ENCODE measurements at places on chromosomes 4 and X.
A peak's percentile ranks its signal among the peaks of the same experiment; 100 is the strongest.

GRCh38 chr4:122661176-122662160 lies 40.6 kb upstream of the IL21 start:
- DNase-seq, result no peak

- DNase-seq, result peak; percentile 21
Measured at GRCh38 chr4:675036-675882, 917 bp downstream of the MYL5 start.

- DNase-seq, result peak; percentile 37
Measured at GRCh38 chr4:102344520-102344953, 745 bp downstream of the SLC39A8 start.

DNA sequence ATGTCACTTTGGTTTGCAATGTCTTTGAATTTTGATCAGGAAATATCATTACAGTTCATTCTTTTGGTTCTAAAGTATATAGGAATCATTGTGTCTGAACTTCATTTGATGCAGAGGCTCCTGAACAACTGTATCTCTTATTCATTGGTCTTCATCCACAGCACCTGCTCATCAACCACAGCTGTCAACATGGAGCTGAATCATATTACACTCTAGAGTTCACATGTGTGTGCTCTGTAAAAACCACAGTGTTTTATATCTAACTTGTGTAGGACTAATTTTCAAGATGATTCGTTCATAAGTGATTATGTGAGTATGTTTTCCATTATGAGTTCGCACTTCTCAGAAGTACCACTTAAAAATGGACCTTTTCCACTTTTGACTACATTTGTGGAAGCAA lies 643.3 kb upstream of the FAM241A start:
- DNase-seq, result no peak

DNA sequence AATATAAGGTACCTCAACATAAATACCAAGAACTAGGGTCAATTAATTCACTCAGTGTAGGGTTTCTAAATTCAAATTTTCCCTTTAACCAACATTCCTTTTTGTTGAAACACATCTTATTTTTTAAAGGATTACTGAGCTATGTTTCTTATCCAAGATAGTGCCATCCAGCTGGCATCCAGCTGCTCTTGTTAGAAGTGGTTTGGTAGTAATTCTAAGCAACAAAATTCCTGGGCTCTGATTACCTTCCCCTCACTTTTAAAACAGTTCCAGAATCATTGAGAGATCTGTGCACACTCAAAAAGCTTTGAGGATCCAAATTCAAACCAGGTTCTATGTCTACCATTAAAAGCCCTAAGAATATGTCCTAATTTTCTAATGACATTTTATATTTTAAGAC lies 583.7 kb downstream of the TRIML1 start:
- DNase-seq, result peak; percentile 14

GRCh38 chr4:82782626-82783345 lies 15.8 kb downstream of the SCD5 start:
- DNase-seq, result no peak

DNA sequence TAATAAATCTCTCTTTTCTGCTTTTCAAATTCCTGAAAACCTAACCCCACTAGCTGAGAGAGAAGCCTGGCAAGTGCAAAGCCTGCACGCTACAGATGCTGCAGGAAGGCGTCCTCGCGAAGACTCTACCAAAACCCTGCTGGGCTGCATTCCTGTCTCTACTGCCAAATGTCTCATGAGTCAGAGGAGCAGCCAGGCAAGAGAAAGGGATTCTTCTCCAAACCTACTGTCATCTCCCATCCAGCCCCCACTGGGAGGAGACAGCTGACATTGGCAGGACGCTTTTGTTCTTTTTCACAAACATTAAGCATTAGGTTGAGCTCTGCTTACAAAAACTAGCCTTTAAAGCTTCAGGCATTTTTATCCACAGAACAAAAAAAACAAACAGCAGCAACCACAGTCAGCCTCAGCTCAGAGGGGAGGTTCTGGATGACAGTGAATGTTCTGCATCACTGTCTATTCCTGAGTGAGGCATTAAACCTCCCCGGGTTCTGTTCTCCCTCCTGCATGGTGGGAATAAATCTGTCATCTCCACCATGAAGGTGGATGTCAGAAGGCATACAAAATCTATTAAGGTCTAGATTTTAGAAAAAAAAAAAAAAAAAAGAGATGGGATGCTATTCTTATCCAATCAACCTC lies 18.0 kb downstream of the CRMP1 start:
- DNase-seq, result peak; percentile 77

DNA sequence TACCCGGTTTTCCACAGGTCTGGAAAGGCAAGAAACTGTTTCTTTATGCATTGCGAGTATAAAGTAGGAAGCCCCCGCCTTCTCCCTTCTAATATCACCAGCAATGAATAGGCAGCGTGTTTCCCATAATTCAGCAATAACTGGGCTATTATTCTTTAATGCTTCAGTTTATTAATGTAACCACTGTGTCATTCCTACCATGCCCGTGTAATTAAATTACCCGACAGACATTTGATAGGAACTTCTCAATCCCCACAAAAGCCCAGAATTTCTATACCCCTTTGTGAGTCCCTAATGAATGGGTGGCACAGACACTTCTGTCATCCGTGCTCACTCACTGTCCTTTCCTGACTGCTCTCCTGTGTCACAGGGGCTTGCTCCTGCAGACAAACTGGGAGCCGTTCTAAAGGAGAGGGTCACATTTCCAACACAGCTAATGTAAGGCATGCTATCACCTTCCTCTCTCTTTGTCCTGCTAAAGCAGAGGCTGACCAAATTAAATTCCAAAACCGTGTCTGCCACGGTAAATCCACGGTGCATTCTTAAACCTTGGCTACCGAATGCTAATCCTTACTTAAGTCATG lies 108.5 kb upstream of the MID1 start:
- no peak for DNase-seq

DNA sequence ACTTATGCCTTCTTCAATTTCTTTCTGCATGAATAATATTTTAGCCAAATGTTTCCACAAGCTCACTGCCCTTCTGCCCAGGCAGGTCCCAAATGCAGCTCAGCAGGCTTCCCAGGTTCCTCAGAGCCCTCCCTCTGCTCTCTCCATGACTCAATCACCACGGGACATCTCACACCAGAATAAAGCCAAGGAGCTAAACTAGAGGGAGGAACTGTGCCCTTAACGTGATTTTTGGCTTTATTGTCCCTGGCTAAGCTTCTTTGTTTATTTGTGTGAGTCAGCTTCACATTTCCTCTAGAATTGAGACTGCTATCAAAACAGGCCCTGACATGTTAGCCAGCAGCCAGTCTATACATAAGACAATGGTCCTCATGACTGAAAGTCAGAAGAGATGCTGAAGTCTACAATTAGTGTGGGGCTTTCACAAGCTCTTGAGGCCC lies 186.4 kb upstream of the GALNT7 start:
- peak; percentile 67 for DNase-seq

- DNase-seq, result no peak
Measured at GRCh38 chr4:23034731-23035130, 342.0 kb downstream of the GBA3 start.

GRCh38 chrX:15675490-15675921 lies 10.9 kb upstream of the CLTRN start:
- DNase-seq, result peak; percentile 85

DNA sequence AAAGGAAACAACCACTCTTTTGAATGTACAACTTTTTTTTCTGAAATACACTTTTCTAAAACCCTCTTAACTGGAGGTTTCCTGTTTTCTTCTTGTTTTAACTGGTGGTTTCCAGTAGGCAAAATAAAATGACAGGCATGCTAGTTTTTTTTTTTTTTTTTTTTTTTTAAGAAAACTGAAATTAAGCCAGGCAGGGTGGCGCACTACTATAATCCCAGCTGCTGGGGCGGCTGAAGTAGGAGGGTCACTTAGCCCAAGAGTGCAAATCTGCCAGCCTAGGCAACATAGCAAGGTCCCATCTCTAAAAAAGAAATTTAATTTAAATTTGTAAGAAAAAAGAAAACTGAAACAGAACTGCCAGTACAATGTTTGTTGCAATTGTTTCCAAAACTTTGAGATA lies 44.0 kb downstream of the TMEM144 start:
- DNase-seq, result no peak

- no peak for DNase-seq
Measured at GRCh38 chrX:109440475-109440874, 41.4 kb downstream of the GUCY2F start.

- no peak for DNase-seq
Measured at GRCh38 chr4:99529228-99529627, 18.4 kb downstream of the C4orf17 start.

DNA sequence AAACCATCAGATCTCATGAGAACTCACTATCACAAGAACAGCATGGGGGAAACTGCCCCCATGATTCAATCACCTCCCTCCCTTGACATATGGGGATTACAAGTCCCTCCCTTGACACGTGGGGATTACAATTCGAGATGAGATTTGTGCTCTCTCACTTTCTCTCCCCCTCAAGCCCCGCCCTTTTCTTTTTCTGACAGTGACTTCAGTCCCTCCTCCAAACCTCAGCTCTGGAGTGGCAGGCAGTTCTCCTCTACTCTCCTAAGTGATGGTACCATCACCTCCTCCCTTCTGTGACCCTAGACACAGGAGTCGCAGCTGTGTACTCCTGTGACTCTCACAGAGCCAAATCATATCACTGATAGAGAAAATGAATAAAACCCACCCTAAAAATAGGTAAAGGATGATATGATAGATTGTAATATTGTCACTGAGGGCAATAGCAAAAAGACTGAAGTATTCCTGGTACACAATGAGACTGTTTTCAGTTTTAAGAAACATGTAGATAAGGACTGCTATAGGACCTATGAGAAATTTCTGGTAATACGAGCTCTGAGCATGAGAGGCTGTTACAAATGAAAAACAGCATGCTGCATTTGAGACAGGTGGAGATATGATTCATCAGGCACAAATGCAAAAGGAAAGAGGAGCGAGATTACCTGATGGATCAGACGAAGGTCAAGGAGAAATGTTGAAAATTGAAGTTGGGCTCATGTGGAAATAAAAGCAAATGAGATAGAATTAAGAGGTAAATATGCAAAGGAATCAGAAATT lies 101.2 kb upstream of the CBLL2 start:
- DNase-seq, result no peak

DNA sequence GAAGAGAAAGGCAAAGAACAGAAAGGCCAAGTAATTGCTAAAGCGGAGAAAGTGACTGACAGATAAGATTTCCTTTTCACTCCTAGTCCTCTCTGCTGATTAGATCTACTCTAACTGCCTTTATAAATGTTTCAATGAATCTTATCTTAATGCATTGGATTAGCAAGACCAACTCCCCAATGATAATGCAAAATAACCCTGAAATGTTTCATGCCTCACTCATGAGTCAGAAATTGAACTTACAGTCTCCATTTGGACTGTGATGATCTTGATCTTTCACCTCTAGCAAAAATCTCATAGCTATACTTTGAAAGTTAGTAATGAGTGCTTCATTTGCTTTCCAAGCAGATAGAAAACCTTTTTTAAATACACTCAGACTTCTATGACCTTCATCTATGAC lies 26.5 kb downstream of the SLC10A7 start:
- peak; percentile 12 for DNase-seq

DNA sequence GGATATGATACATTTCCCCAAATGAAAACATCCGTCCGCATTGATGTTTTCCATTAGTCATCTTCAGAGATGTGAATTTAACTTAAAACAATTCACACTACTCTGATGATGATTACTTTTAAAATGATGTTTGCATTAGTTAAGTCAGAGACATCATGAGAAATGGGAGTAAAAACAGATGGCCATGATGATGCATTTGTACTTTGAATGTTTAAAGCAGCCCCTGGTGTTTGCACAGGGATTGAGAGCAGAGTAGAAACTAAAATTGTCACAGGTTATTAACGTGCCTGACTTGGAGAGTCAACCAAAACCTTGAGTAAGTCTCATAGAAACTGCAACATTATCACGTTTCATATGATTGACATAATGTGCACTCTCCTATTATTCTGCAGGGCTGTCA lies 117.2 kb downstream of the CFAP299 start:
- no peak for DNase-seq

DNA sequence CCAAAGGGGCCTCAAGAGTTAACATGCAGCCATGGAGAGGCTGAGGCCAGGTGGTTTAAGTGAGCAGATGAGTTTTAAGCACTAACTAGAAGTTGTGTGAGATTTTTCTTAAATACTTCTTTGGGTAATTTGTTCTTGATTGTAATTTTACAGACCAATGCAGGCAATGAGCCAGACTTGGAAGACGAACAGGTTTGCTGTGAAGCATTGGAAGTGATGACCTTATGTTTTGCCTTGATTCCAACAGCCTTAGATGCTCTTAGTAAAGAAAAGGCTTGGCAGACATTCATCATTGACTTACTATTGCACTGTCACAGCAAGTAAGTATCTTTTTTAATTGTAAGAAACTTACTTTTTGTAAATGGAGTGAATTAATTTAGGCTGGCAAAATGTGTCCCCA lies 103.9 kb downstream of the USP9X start:
- no peak for DNase-seq

DNA sequence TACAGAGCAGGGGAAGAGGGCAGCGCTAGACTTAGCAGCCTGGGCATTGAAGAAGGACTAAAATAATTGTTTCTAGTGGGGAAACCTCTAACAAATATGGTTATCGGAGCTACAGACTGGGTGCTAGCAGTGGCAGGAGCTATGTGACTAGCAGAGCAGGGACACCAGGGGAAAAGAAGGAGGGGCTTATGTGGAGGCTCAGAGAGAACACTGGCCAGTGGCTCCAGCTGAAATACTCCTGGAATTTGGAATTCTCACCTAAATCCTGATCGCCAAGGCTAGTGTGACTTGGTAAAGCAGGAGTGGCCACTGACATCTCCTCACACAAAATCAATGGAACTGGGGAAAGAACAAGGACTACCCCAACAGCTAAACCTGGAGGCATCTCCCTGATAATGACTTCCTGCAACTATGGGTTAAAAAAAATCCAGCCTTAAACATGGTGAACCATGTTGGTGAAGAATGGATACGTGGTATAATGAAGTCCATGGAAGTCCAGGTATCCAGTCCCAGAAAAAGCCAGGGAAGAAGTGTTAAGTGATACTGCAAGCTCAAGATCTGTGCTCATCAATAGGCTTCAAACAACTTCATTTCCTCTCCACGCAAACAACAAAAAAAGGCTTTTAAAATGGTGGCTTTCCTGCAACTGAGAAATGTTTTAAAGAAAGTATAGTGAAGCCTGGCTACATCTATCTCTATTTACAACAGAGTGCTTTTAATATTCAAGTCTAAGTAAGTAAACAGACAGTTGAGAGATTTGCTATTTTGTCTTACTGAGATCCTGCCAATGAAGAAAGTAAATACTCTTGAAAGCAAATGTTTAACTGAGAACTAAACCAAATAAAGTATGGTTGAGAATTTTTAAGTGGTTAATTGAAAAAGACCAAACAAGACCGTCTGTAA lies 1.8 kb downstream of the TAPT1 start:
- no peak for DNase-seq

GRCh38 chr4:36079666-36080065 lies 164.6 kb downstream of the ARAP2 start:
- DNase-seq, result no peak

- no peak for DNase-seq
Measured at GRCh38 chr4:73523126-73523525, 41.6 kb downstream of the AFM start.

GRCh38 chr4:184289179-184289535 lies 71.5 kb upstream of the ENPP6 start:
- no peak for DNase-seq

GRCh38 chr4:159370286-159370685 lies 267.4 kb downstream of the RAPGEF2 start:
- no peak for DNase-seq

GRCh38 chr4:5989236-5990225 lies 28.7 kb downstream of the C4orf50 start:
- no peak for DNase-seq

GRCh38 chr4:176548571-176548970 lies 228.8 kb downstream of the SPCS3 start:
- peak; percentile 46 for DNase-seq
